ENCODE measurements at places on chromosomes 11 and 22.

- peak; percentile 42 for DNase-seq
These were observed 19.9 kb upstream of the CTSC start for GRCh38 chr11:88357323-88358039.

GRCh38 chr22:32574958-32575910, 100.6 kb downstream of the FBXO7 start:
- no peak for DNase-seq

DNA sequence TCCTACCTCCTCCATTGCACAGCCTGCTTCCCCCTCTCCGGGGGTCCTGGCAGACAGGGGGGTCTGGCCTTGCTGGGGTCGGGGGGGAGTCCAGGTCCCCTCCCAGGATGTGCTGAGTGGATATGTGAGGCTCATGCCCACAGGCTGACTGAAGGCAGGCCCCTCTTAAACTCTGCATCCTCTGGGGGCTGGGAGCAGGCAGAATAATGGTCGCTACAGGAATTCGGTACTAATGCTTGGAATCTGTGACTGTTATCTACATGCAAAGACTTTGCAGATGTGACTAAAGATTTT, 1.6 kb upstream of the SUN2 start:
- no peak for DNase-seq

GRCh38 chr11:69705351-69705811, 1.6 kb upstream of the FGF19 start:
- peak; percentile 94 for DNase-seq

- no peak for DNase-seq
These were observed 17.2 kb downstream of the DCHS1 start for GRCh38 chr11:6638429-6638828.

DNA sequence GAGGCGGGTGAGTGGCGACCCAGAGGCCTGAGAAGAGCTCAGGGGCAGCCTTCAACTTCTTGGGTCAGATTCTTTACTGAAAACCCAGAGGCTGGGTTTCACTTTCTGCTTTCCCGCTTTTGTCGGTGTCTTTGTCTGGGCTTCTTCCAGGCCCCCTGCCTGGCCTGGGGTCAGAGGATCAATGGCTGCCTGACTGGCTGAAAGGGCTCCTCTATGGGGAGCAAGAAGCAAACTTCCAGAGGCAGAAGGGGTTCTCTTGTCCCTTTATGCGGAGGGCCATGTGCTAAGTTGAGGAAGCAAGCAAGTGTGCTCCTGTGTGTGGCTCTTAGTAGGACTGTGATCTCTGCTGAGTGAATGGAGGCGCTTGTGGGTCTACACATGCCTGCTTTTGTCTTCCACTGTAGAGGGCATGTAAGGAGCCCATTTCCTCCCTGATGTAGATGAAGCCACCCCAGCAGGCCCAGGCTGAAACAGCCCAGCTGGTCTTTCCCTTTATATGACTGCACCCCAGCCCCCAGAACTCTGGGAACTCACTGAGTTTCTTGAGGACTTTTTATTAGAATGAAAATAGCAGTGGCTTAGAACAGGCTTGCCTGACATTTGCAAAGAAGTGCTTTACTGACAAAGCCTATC, 1.0 kb upstream of the PKNOX2 start:
- DNase-seq, result no peak

- no peak for DNase-seq
These were observed 751 bp downstream of the MS4A10 start for GRCh38 chr11:60785806-60786361.
